ENCODE measurements at places on chromosomes 3 and 15.

DNA sequence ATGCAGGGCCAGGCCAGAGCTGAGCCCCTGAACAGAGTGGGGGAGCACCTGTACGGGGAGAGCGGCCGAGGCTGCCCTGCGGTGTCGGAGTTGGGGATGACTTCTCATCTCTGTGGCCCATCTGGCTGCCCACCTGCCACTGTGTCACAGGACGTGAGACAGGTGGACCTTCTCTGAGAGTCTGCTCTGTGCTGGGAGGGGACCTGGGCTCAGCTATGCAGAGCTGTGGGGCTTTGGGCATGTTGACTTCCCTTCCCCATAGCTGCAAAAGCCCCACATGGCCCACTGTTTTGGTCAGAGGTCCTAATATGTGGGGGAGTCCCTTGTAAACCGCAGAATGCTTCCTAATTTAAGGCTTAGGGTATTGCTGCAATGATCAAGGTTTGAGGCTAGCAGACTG lies 68.0 kb upstream of the TRPM1 start:
- DNase-seq: no peak

DNA sequence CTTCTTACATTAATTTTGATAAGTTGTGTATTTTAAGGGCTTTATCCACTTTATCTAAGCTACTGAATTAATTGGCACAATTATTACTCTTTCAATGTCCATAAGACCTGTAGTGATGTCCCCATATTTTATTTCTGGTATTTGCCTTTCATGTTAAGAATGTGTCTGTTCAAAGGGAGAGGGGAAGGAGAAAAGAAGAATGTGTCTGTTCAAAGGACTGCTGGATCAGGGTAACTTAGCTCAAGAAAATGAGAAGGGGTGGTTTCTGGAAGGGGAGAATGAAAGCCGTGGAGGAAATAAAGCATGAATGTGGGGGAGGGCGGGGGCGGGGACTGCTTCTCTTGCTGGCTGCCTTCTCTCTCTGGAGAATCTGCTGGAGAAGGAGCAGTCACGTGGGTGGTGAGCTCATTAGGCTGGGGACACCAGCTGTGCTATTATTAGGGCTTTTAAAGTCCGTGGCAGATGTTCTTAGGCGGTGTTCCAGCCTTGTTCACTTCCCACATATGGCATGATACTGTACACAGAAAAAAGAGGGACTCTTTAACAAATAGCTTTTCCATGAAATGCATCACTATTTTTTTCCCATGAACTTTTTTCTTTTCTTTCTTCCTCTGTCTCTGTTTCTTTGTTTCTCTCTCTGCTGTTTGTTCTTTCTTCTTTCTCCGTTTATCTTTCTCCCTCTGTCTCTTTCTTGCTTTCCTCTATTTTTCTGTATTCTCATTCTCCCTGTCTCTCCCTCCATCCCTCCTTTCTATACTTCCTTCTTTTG lies 63.7 kb upstream of the ULK4 start:
- DNase-seq: no peak

GRCh38 chr3:61173676-61174075 lies 77.6 kb downstream of the FHIT start:
- DNase-seq: no peak

GRCh38 chr3:61725851-61726333 lies 164.5 kb downstream of the PTPRG start:
- no peak for DNase-seq

DNA sequence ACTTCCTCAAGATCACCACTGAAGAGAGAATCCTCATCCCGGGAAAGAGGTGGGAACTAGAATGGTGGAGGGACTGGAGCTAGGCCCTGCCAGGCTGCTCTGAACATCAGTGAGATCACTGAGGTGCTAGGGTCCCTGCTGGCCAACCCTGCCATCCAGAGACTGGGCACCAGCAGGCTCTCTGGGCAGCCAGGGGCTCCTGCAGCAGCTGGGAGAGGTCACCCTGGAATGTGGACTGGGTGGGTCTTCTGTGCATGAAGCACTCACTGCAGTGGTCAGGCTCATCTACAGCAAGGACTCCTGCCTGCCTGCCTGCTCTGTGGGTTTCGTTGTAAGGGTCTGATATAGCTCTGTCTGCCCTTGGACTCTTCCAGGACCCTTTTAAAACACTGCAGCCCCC lies 24.9 kb downstream of the ALS2CL start:
- DNase-seq: no peak

DNA sequence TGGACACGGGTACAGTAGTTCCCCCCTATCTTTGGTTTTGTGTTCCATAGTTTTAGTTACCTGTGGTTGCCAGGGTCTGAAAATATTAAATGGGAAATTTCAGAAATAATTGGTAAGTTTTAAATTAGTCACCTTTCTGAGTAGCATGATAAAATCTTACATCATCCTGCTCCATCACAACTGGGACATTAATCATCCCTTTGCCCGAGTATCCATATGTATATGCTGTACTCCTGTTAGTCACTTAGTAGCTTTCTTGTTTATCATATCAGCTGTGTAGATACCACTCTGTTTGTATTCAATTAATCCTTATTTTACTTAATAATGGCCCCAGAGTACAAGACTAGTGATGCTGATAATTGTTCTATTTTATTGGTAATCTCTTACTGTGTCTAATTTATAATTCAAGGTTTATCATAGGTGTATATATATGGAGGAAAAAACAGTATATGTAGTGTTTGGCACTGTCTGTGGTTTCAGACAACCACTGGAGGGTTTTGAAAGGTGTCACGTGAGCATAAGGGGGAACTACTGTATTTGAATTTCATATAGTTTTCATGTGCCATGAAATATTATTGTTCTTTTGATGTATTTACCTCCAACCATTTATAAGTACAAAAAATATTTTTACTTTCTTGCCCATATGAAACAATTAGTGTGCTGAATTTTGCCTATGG lies 41.4 kb downstream of the CTDSPL2 start:
- no peak for DNase-seq

DNA sequence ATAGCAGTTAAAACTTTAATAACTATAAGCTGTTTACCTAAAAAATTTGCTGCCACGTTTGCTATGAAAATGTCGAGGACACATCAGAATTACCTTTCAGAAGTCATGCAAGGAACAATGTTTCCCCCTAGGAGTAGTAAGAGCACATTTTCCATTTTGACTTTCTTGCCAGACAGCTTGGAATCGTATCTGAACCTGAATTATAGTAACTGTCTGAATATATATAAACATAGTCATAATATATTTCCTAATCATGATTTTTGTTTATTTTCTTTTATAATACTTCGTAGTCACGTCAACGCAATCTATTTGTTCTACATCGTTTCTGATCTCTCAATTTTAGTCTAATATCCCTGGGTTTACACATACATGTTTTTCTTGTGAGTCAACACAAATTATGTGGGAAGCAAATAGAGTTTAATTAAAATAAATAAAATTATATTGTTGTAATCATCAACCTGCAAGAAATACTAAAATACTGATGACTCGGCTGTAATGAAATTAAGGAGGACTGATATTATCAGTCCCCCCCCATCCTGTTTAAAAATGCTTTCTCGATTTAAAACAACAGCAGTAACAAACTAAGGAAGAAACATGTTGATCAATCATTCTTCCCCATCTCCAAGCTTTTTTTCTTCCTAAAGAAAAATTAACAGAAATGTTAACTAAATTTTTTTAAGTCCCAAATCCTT lies 78.4 kb downstream of the MME start:
- DNase-seq: no peak

DNA sequence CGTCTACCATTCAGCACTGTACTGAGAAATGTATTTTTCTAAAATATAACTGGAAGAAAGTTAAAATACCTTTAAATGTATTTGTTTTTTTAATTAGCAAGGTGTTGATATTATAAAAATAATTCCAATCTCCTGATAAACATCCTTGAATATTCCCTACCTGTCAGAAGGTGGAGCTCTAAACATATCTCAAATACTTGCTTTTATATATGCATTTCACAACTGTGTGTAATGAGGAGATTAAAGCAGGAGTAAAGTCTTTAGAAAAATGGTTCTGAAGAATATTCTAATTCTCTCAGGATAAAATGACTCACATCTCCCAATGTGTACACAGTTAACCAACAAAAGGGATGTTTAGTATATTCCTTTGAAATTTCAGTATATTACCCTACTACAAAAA lies 422.7 kb downstream of the PLCL2 start:
- DNase-seq: no peak

DNA sequence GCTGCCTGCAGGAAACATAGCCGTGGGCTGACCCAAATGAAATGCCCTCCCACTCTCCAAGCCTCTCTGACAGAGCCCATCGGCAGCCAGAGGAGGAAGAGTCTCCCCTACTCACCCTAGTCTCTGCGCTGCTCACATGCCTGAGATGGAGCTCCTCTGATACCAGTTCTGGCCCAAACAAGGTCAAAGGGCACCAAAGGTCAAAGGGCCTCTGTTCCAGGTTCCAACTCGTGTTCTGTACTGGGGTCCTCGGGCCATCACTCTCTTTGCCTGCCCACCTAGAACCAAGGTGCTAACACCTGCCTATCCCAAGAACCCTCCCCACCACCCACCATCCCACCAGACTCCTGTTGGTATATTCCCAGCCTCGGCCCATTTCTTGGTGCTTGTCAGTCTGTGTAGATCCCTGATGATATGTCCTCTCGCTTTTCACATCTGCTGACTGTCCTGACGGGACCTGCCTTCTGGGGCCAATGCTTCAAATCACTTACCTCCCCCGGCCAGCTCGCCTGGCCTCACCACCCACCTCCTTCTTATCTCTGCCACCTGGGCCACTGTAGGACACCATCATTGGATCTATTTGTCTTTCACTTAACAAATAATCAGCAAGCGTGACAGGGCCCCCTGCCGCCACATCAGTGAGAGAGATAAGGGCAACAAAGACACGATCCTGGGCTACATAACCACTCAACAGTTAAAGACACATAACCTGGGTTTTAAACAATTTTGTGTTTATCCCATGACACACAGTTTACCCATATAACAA lies 90.4 kb downstream of the SRGAP3 start:
- DNase-seq: no peak

- DNase-seq: no peak
Measured at GRCh38 chr3:40621252-40621651, 96.5 kb downstream of the ZNF621 start.

DNA sequence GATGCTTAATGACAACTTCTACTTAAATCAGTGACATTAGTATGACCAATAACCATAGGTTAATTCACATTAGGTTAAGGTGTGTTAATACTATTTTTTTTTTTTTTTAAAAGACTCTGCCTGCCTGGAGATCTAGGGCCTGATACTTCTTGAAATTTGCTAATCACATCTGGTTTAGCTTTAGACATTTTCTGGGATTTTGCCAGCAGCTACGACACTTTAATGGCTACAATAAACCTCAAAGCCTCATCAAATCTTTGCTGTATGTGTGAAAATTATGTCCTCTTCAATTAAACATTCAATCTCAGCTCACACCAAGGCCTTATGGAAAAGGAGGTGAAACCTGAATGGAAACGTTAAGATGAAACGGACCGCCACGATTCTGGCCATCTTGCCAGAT lies 167.9 kb downstream of the GREM1 start:
- DNase-seq: no peak

- no peak for DNase-seq
Measured at GRCh38 chr15:64997745-64998375, 8.1 kb upstream of the SPG21 start.

DNA sequence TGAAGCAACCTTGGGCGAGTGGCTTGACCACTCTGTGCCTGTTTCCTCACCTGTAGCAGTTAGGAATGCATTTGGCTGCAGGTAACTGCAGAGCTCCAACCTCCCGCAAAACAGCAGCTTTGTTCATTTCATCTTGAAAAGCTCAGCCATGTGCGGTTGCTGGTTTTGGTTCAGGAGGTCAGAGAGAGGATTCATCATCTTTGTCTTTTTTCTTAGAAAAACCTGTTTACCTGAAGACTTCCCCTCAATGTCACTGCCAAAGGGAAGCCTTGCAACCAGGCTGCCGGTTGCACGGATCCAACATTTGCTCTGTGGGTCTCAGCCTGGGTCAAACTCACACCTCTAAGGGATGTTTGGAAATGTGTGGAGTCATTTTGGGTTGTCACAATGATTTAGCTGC lies 16.4 kb upstream of the FURIN start:
- no peak for DNase-seq

DNA sequence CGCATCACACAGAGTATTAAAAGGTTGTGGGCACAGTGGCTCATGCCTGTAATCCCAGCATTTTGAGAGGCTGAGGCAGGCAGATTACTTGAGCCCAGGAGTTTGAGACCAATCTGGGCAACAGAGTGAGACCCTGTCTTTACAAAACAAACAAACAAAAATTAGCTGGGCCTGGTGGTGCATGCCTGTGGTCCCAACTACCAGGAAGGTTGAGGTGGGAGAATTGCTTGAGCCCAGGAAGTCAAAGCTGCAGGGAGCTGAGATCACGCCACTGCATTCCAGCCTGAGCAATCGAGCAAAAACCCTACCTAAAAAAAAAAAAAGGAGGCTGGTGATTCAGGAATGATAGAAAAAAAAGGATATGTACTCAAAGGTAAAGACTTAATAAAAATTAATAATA lies 28.2 kb upstream of the ST6GAL1 start:
- DNase-seq: no peak

- DNase-seq: no peak
Measured at GRCh38 chr15:41116962-41117252, 827 bp upstream of the INO80 start.

DNA sequence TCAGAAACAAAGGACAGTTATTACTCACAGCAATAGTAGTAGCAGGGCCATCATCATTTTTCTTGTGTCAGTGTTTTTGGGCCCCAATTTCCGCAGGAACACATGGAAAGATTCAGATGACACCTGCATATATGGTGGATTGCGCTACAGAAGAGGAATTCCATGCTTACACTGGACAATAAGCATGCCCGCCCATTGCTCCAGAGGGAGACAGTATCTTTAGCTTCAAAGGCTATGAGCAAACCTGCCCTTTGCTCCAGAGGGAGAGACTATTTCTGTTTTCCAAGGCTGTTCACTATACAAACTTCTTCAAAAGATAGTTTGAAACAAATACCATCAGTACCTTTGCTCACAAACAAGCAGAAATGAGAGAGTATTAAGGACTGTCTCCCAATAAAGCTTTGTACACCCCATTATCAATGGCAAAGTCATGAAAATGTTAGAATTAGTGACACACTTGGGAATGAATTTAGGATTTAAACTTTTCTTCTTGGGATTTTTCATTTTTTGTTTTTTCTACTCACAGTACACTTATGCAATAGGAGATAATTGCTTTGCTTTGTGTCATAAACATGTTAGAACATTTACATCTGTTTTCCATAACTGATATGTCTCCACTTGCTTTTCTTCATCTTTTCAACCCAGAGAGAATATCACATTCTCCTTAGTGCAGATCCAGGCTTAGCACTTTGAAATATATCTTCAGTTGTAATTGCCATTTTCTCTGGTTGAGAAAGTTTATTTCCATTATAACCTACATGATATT lies 564.5 kb upstream of the ZNF717 start:
- DNase-seq: no peak

DNA sequence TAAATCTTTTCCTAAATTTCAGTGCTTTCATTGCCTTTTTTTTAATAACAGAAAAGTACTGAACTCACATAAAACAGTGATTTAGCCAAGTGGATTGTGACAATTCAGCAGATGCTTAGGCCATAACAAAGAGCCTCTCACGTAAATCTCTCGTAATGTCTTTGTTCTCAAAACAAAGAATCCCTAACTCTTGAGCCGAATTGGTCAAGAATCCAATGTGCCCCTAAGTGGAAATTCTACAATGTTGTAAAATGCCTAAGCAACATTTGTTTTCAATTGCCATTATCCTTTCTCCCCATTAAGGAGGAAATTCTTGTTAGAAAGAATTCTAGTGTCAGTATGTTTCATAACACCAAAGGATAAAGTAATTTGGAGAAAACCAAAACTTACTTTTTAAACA lies 235.7 kb upstream of the THBS1 start:
- DNase-seq: no peak

Measured in activated CD8-positive, alpha-beta memory T cell treated with anti-CD3 and anti-CD28 coated beads for 1 hour (primary cell).